Right lobe of liver (tissue), 6 donors: ENCODE measurements at places on chromosomes 16 and 17.

- no peaks in the 10 kb centered on the region for H3K27me3 ChIP-seq
- H3K36me3 ChIP-seq: peaks cover 2% of the 10 kb centered on the region
- no peak overlapping the region for H3K27ac ChIP-seq
- H3K4me3 ChIP-seq: no peak overlapping the region
Measured at GRCh38 chr16:88691924-88692560, 5.7 kb upstream of the SNAI3 start.

DNA sequence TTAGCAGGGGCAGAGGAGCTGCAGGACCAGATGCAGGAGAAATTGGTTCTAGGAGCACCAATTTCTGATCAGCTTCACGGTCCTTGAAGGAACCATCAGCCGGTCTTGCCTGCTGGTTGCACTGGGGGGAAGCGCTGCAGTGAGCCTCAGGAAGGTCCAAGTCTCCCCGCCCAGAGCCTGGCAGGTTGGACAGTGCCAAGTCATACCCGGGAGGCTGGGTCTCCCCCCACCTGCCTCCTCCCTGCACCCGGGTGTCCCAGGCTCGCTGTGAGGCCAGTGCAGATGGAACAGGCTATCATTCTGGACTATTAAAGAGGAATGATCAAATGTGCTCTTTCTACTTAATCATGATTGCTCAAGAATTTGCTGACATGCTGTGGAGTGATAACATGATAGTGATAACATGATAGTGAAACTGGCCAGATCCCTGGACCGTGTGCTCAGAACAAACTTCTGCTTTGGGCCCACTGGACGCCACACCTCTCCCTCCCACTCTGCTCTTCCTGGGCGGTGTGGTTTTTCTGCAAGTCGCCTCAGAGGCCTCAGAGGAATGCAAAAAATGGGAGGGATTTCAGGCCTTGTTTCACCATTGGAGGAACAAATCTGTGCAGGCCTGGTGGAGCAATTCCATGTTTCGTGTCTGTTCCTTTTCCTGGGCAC, 236.0 kb downstream of the IRF8 start:
- H3K27me3 ChIP-seq: no peaks in the 10 kb centered on the region
- no peaks in the 10 kb centered on the region for H3K4me1 ChIP-seq
- no peaks in the 10 kb centered on the region for H3K36me3 ChIP-seq
- H3K4me3 ChIP-seq: no peak overlapping the region

DNA sequence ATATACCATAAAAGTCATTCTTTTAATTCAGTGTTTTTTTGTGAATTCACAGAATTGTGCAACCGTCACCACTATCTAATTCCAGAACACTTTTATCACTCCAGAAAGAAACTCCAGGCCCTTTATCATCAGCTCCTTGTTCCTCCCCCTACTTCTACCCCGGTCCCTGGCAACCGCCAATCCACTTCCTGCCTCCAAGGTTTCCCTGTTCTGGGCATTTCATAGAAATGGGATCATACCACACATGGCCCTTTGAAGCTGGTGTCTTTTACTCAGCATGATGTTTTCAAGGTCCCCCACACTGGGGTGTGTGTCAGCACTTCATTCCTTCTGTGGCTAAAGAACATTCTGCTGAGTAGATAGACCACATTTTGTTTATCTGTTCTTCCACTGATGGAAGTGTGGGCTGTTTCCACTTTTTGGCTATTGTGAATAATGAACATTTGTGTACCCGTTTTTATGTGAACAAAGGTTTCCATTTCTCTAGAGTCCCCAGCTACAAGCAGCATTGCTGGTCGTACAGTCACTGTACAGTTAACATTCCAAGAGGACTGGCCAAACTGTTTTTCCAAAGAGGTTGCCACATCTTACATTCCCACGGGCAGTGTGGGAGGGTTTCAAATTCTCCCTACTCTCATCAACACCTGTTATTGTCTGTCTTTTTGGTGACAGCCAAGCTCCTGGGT, 75.8 kb upstream of the ZNF469 start:
- H3K36me3 ChIP-seq: no peaks in the 10 kb centered on the region
- no peaks in the 10 kb centered on the region for H3K4me1 ChIP-seq
- no peaks in the 10 kb centered on the region for H3K27me3 ChIP-seq

DNA sequence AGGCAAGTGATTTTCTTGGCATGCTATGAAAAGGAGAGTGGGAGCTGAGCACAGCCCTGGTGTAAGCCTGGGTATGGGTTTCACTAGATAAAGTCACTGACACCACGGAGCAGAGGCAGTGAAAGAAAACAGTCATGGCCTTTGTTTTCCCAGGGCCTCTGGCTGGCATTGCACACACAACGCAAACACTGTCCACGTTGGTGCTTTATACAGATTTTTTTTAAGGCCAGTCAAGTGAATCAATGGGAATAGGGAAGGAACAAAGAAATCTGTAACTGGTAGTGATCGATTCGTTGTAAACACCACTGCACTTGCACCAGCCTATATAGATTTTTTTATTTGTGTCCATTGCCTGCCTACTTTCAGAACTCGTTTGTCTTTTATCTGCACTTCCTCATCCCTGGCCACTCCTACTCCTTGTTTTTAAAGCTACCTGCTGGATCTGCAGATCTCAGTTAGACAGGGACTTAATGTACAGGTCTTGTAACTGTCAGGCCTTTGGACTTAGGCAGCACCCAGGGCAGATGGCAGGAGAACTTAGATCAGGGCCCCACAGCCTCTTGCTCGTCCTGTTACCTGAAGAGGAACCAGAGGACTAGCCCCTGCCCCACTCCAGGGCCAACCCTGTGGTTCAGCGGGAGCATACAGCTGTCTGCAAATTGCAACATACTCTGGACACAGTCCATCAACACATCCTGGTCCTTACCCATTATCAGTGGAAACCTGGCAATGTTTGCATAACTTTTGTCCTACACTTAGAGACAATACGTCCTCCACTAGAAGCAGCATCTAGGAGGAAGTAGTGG, 10.6 kb upstream of the TMIGD1 start:
- H3K27ac ChIP-seq: peak overlapping the region; percentile 61
- no peaks in the 10 kb centered on the region for H3K27me3 ChIP-seq
- H3K36me3 ChIP-seq: no peaks in the 10 kb centered on the region

DNA sequence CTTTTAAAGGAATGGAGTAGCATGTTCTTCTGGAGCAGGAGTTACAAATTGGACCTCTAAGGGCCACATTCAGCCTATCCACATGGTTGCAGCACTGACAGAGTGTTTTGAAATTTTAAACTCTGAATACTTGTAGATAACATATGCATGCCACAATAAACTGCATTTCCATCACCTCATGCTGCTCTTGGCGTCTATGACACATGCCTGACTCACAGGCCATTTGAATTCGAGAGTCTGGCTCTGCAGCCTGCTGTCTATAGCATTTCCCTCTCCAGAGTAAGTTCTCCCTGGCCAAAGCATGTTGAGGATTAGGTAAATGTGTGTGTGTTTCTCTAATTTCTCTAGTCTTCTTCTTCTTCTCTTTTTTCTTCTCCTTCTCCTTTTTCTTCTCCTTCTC, 28.7 kb upstream of the MYOCD start:
- H3K36me3 ChIP-seq: no peaks in the 10 kb centered on the region
- H3K4me3 ChIP-seq: no peak overlapping the region
- H3K4me1 ChIP-seq: no peaks in the 10 kb centered on the region
- H3K27me3 ChIP-seq: no peaks in the 10 kb centered on the region

DNA sequence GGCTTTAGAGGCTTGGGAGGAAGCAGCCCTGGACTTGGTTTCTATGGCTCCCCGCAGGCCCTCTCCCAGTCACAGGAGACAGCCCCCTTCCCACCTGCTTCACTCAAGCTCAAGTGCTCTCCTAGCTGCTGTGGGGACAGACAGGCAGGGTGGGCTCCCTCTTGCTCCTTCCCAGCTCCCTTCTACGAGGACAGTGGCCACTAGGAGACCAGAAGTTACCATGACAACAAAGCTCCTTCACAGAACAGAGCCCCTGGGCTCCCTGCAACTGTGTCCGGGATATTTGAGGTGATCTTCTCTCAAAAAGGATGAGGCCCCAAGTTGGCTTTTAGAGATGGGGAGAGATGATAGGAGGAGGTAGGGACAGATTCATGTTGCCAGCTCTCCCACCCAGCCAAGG, 116.3 kb downstream of the AMFR start:
- no peaks in the 10 kb centered on the region for H3K27me3 ChIP-seq
- H3K4me3 ChIP-seq: no peak overlapping the region
- DNase-seq: no peak
- H3K27ac ChIP-seq: no peak overlapping the region

- no peaks in the 10 kb centered on the region for H3K27me3 ChIP-seq
- no peak overlapping the region for H3K27ac ChIP-seq
- no peak overlapping the region for H3K4me3 ChIP-seq
- no peaks in the 10 kb centered on the region for H3K36me3 ChIP-seq
Measured at GRCh38 chr16:55280587-55280986, 43.4 kb upstream of the IRX6 start.

DNA sequence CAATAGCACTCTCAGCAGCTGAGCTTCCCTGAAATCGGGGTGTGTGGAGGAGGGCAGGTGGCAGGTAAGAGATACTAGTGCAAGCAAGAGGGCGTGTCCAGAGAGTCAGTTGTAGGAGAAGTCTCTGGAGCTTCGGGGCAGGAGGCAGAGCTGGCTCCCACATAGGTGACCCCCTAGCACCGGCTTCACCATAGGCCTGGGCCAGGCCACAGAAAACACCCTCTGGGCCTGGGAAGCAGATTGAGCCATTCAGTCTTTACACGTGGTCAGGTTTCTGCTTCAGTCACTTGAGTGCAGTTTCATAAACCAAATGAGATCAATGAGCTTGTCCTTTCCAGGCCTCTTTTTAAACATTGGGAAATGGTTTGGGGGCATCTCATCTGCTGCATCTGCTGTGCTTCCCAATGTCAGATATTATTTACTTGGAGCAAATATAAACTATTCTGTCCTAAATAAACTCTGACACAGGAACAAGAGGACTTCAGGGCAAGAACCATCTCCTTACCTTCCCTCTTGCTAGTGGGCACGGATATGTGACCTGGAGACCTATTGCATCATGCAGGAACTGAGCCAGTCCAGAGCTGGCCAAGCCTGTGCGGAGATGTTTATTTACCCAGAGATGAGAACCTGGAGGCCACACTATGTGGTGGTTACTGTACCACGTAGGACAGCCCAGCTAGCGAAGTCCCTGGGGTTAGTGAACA, 16.1 kb downstream of the CCR7 start:
- peak; percentile 70 for DNase-seq
- H3K4me1 ChIP-seq: peaks cover 8% of the 10 kb centered on the region
- H3K4me3 ChIP-seq: no peak overlapping the region
- H3K36me3 ChIP-seq: no peaks in the 10 kb centered on the region
- H3K27ac ChIP-seq: peak overlapping the region; percentile 88

DNA sequence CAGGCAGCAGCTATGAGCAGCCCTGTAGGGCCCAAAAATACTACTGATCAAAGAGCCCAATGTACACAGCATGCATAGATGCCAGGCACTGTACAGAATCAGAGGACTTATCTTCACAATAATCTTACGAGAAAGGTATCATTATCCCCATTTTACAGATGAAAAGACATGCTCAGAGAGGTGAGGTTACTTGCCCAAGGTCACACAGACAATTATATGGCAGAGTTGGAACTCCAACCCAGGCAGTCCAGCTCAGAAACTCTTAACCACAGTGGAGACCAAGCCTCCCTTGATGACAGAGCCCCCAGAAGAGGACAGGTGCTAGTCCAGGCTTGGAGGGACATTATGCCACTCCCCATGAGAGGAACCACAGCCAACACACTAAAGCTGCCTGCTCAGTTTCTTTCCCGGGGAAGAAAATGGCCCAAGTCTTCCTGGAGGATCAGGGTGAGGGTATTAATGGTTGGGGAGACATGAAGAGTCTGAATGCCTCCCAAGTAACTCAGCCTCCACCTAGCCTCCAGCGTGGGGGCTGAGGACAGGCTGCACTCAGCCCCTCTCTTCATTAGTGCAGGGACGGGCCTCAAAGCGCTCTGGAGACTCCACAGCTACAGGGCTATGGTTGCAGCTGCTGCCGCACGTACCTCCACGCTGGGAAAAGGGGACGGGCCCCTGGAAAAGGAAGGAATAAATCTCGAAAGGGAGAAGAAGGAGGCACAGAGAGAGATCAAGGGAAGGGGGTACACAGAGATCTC, 826 bp downstream of the UNC119 start:
- no peak for DNase-seq
- H3K4me3 ChIP-seq: peak overlapping the region; percentile 78
- peak overlapping the region; percentile 0 for H3K27ac ChIP-seq

DNA sequence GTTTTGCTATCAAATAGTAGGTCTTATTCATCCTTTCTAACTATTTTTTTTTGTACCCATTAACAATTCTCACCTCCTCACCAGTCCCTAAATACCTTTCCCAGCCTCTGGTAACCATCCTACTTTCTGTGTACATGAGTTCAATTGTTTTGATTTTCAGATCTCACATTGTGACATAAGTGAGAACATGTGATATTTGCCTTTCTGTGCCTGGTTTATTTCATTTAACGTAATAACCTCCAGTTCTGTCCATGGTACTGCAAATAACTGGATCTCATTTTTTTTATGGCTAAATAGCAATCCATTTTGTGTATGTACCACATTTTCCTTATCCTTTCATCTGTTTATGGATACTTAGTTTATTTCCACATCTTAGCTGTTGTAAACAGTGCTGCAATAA, 181.9 kb upstream of the KIF2B start:
- no peaks in the 10 kb centered on the region for H3K4me1 ChIP-seq
- no peak overlapping the region for H3K4me3 ChIP-seq
- no peaks in the 10 kb centered on the region for H3K27me3 ChIP-seq

- H3K27ac ChIP-seq: no peak overlapping the region
- H3K27me3 ChIP-seq: no peaks in the 10 kb centered on the region
- no peak for DNase-seq
- no peaks in the 10 kb centered on the region for H3K4me1 ChIP-seq
Measured at GRCh38 chr16:50814052-50814451, 72.2 kb downstream of the CYLD start.

DNA sequence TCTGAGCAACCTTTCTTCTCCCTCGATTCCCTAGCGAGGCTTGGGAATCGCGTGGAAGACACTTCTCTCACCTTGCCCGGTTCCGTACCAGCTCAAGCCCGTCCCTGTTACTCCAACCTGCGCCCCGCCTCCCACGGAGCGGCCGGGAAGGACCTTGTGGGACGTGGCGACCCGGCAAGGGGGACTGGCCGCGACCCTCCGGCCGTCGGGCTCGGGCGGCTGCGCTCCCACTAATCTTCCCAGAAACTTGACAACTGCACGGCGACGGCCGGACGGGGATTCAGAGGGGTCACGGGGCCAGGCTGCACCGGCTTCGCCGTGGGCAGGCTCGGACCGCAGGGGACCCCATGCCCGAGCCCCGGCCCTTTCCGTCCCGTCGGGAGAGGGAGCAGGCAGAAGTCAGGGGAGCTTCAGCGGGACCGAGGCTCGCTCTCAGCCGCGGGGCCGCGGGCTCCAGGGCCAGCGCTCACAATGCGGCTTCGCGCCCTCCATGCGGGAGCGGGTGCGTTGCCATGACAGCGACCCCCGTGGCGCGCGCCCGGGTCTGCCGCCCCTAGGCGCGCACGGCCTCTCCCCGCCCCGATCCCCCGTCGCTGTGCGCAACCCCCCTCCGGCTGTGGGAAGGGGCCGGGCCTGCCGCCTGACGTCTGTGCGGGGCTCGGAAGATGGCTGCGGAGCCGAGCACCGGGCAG, at the start of gene SGSM2:
Gene SGSM2, plus strand, starts transcription at position 650 of the 692 bp plus-strand sequence. CDS start 188 bp downstream, outside the sequence.
- peak; percentile 63 for DNase-seq
- H3K27ac ChIP-seq: peak within 1 kb of the TSS; percentile 52
- peak within 1 kb of the TSS; percentile 98 for H3K4me3 ChIP-seq
- H3K4me1 ChIP-seq: no peaks in the 10 kb centered on the region
- no peaks in the 10 kb centered on the region for H3K27me3 ChIP-seq

GRCh38 chr17:29177871-29178749, 2.1 kb downstream of the MYO18A start:
- H3K27me3 ChIP-seq: no peaks in the 10 kb centered on the region
- H3K4me3 ChIP-seq: peak overlapping the region; percentile 61
- DNase-seq: peak; percentile 76
- no peaks in the 10 kb centered on the region for H3K36me3 ChIP-seq
- H3K4me1 ChIP-seq: peaks cover 18% of the 10 kb centered on the region
